ENCODE measurements at places on chromosomes 16 and 17.
A peak's percentile ranks its signal among the peaks of the same experiment; 100 is the strongest.

DNA sequence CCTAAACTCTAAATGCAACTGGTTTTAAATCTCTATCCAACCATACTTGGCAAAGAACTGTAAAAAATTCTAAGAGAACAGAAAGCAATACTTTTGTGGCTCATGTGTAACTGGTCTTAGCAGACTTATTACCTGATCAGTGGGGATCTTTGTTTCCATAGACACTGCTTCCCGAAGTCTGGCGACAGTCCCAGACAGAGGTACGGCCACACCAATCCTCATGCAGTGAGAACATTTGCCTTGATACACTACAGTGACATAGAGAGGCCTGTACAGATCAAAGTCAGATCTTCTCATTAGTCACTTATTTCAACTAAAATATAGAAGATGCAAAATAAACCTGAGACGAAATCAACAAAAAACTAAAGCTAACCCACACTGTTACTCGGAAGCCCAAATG is 43.9 kb downstream of the USP31 start:
- DNase-seq = no peak

DNA sequence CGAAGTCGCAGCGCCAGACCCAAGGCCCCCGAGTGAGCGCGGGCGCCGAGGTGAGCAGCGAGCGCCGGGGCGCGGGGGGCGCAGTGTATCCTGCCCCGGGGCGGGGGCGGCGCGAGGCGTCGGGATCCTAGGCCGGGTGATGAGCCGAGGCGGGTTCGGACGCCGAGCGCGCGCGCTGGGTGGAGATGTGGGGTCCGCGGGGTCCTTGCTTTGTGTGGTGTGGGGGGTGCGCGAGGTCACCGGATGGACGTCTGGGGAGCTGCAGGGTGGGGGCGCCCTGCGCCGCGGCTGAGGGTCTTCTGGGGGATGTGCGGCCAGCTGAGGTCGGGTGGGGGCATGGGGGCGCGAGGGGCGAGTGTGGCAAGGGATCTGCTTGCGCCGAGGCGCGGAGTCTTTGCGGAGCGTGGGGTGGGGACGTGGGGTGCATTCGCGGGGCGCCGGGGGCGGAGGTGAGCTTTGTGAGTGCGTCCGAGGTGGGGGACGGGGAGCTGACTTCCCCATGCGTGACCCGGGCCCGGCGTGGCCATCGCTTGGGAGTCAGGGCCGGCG is 560 bp downstream of the RAI1 start:
- DNase-seq = peak; percentile 35

GRCh38 chr16:19757026-19757425 is 39.0 kb downstream of the IQCK start:
- DNase-seq = no peak

DNA sequence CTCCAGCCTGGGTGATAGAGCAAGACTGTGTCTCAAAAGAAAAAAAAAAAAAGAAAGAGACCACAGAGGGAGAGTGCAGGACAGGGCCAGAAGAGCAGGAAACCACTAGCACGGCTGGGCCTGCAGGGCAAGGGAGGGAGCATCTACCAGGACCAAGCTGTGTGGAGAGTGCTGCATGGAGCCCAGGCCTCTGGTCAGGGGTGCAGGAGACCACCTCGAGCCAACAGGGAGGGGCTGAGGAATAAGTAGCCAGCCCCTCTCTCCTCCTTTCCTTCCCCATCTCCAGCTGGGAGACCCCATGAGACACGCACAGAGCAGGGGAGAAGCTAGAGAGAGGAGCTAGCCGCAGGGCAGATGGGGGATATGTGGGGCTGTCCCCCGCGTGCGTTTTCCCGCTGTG is 67.0 kb upstream of the DNAH17 start:
- DNase-seq = no peak

DNA sequence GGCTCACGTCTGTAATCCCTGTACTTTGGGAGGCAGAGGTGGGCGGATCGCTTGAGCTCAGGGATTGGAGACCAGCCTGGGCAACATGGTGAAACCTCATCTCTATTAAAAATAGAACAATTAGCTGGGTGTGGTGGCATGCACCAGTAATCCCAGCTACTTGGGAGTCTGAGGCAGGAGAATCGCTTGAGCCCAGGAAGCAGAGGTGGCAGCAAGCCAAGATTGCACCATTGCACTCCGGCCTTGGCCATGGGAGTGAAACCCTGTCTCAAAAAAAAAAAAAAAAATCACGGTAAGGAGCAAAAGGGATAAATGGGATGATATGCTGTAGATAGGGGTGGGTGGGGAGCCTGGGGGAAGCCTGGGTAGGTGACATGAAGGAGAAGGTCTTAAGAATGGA is 20.4 kb upstream of the TMEM98 start:
- DNase-seq = no peak

DNA sequence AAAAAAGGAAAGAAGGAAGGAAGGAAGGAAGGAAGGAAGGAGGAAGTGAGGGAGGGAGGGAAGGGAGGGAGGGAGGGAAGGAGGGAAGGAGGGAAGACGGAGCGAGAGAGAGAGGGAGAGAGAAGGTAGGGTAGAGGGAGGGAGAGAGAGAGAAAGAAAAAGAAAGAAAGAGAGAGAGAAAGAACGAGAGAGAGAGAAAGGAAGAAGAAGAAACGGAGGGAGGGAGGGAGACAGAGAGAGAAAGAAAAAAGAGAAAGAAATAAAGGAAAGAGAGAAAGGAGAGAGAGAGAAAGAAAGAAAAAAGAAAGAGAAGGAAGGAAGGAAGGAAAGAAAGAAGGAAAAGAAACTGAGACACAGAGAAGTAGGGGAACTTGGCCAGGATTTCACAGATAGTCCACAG is 8.4 kb upstream of the SLC6A2 start:
- no peak for DNase-seq

DNA sequence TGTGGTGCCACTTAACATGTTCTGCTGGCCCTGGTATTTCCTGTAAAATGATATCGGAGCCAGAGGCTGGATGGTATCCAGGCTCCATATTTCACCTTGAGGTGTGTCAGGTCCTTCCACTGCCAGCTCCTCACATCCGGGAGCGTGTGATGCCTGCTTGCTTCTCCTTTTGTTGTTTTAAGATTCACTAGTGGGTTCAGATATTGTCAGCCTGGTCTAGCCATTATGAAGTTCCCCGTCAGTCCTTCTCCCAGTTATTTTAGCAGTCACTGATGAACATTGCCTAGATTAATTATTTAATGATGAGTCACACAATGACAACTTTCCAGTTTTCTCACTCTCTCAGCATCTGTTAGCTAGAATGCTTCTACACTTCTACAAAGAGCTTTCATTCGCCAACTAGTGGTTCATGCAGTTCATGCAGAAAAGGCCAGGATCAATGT is 11.3 kb downstream of the DNAAF1 start:
- DNase-seq = no peak

GRCh38 chr17:79784353-79785016 is 6.5 kb downstream of the CBX2 start:
- no peak for DNase-seq

- peak; percentile 24 for DNase-seq
These were observed 985 bp upstream of the SLFN12 start for GRCh38 chr17:35433075-35433894.

DNA sequence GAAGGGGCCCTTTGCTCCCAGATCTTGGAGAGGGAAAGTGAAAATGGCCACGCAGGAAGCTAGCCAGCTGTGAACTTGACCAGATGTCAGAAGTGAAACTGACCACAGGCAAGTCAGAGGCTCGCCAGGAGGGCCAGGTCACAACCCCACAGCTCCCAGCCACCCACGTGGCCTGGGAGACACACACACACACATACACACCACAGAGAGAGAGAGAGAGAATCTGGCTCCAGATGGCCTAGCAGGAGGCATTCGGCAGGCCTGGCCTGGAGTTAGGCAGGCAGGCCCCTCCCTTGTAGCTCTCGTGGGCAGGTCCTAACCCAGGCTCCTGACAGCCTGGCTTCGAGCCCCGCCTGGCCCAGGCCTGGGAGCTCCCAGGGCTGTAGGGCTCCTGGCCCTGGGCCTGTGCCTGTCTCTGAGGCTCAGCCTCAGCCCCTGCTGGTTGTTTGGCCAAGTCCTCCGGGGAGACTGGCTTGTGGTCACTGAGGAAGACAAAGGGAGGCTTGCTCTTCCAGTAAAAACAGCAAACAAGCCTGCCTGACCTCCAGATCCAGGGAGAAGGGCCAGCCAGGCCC is 20.2 kb downstream of the NGFR start:
- DNase-seq = no peak

DNA sequence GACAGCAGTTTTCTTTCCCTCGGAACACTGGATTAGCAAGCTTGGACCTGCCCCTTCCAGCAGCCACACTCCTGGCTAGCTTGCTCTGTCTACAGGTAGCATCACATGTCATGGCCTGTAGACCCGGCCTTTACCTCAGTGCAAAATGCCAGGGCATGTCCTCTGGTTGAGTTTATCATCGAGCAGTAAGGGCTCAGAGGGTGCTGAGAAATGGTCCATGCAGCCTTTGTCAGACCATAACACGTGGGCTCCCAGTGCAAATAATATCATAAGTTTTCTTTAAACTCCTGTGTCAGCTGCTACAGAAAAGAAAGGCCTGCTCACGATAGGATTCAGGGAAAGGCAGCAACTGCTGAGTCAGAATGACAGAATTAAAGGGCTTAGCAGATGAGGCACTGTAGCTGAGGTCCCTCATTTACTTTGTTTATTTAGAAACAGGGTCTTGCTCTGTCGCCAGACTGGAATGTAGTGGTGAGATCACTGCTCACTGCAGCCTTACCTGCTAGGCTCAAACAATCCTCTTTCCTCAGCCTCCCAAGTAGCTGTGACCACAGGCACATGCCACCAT is 8.0 kb upstream of the GNA13 start:
- DNase-seq = no peak

GRCh38 chr17:82063424-82064415 is 1.9 kb downstream of the DUS1L start:
- no peak for DNase-seq

- no peak for DNase-seq
These were observed 122.6 kb upstream of the RPL38 start for GRCh38 chr17:74080656-74081582.

GRCh38 chr16:50853329-50853728 is 111.4 kb downstream of the CYLD start:
- DNase-seq = no peak

GRCh38 chr17:50044483-50044882 is 11.4 kb upstream of the ITGA3 start:
- DNase-seq = no peak

DNA sequence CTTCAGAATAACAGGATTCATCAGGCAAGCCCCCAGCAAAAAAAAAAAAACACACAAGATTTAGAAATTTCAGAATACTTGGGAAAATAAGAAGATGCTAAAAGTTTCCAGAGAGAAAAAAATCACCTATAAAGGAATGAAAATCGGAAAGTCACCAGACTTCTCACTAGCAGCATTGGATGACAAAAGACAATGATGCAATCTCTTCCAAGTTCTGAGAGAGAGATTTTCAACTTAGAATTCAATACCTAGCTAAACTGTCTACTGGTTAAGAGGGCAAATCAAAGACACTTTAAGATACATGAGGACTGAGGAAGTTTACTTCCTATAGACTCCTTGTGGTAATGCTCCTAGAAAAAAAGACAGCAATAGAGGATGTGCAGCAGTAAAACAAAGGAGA is 23.9 kb upstream of the TNS4 start:
- DNase-seq = no peak
